ENCODE measurements at places on chromosomes 11 and 22.

- peak; percentile 81 for DNase-seq
Measured at GRCh38 chr11:57476757-57477506, 16.6 kb downstream of the RTN4RL2 start.

DNA sequence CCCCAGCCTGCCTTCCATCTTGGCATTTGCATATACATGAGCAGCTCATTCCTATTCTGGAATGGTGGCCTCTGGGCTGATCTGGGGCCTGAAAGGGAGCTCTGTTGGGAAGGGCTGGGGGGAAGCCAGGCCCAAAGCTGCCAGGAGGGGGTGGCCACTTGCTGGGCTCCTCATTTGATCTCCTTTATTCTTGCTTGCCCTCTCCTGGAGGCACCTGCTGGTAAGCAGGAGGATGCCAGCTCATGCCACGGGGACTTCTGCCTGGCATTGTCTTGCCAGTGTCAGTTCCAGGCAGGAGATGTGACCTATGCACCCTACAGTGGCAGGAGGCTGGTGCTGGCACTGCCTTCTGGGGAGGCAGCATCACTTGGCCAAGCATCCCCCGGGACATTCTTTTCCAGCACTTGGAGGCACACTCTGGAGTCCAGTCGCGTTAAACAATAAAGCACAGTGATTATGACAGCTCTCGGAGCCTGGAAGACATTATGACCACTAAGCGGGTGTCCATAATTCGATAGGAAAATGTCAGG lies 128.3 kb downstream of the NTM start:
- no peak for DNase-seq

DNA sequence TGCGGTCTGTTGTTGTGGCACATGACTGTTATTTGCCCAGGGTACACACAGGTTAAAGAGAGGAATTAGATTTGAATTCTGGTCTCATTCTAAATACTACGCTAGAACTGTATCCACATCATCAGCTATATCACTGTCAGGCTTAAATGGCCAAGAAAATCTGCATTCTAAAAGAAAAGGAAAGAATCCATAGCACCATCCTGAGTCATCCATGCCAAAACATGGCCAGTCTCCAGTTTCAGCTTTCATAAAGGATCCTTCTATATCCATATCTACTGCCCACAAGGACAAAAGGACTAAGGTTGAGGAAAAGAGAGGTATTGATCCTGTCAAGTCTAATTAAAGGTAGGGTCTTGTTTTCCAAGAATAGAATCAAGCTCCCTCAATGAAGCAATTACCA lies 73.6 kb upstream of the GDPD4 start:
- no peak for DNase-seq

DNA sequence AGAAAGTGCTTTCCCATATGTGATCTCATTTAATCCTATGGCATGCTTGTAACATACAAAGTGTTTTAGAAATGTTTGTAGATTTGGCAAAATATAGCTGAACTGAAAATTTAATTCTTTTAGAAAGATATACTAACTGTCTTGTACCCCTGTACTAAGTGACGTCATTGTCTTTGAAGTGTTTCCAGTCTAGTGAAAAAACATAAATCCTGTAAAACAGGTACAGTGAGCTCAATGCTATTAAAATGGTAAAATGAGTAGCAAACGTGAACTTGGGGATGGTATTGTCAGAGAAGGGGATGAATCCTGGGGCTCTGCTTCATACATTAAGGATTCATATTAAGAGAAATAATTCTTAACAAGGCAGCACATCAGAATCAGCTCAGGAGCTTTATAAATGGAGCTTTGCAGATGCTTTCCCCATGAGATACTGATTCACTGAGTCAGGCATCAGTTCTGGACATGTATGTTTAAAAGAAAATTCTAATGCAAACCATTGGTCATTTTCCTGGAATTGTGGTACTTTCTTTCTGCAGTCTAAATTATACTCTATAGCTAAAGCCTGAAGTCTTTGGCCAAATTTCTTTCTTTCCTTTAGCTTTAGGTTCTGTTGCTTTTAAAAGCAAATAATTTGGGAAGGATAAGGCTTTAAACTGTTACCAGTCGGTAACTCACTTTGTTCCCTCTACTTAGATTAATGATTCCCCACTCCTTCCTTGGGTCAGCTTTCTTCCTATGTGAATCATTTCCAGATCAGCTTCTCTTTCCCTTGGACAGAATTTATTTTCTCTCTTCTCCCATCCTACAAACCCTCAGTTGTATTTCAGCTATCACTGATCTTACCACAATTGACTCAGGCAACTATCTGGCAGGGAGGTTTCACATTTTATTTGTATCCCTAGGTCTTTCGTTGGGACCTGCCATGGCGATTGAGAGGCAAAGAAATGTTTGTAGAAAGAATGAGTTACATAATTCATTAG lies 57.5 kb upstream of the DDI1 start:
- DNase-seq: no peak

DNA sequence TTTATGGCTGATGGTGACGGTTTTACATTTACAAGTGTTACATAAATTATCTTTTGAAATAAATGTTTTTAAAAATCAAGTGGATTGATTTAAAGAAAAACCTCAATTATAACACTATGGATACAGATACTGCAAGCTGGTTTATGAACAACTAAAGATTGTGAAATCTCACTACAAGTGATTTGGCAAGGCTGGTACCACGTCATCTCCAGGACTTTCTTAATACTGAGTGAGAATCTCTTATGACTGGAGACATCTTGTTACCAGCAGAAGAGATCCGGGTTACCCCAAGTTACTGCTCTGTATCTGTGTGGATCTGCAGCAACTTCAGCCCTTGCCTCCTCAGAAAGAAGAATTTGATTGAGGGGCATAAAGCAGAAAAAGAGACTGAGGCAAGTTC lies 452.9 kb downstream of the MN1 start:
- no peak for DNase-seq

- DNase-seq: no peak
Measured at GRCh38 chr11:112856591-112856990, 104.6 kb upstream of the NCAM1 start.

- no peak for DNase-seq
Measured at GRCh38 chr11:94961255-94961654, 12.1 kb downstream of the CWC15 start.

DNA sequence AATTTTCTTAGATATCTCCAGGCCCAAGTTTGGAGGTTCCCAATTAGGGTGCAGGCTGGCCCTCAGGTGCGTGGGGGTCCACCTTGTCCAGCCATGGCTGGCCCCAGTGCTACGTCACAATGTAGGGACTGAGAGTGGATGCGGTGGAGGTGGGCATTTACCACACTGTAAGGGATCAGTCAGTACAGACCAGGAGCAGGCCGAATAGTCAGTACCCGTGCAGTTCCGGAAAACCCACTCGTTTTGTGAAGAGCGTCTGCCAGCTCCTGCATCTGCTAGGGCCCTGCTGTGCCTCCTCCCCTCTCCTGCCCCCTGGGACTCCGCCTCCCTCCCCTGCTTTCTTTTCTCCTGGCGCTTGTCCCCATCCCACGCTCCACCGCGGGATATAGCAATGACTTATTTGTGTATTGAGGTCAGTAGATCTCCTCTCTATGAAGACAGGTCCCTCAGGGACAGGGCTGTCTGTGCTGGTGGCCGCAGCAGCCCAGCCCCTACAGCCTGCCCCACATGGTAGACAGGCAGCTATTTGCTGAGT lies 50.4 kb upstream of the SEPTIN5 start:
- no peak for DNase-seq

DNA sequence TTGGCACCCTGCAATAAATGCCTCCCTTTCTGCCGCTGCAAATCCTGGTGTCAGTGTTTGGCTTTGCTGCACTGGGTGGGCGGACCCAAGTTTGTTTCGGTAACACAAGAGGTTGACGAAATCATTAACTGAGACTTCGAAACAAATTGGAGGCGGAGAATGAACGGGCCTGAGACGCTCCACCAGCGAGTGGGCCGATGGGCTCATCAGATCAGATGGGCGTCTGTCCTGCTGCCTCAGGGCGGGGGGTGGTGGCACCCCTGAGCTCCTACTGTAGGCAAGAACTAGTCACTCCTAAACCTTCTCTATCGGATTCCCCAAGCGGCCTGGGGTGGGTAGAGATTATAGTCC lies 918 bp upstream of the CAPN5 start:
- peak; percentile 89 for DNase-seq

DNA sequence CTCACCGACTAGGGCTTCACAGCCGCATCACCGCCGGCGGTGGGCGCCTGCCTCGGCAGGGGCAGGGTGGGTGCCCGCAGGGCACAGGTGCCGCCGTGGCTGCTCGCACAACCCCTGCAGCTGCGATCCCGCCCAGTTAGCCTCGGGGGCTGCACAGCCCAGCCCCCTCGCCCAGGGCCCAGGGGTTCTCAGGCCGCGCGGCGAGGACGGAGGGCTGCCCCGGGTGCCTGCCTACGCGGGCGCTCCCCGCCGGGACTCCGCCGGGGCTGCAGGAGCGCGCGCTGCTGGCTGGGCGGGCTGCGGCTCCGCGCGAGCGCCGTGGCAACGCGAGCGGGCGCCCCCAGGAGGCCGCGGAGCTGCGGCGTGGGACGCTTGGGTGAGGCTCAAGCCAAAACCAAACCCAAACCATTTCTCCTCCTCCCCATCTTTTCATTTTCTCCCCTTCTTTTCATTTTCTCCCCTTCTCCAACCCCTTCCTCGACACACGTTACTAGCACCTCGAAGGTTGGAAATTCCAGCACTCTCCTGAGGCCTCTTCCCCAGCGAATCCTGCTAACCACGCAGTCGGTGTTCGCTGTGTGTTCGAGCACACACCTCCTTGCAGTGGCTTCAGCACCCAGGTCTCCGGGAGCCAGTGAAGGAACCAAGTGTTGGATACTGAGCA lies at the start of gene MICAL3:
MICAL3 (minus strand) TSS at position 286 of the 664 bp plus-strand sequence. CDS start 117,749 bp downstream, outside the sequence.
- DNase-seq: peak; percentile 75

DNA sequence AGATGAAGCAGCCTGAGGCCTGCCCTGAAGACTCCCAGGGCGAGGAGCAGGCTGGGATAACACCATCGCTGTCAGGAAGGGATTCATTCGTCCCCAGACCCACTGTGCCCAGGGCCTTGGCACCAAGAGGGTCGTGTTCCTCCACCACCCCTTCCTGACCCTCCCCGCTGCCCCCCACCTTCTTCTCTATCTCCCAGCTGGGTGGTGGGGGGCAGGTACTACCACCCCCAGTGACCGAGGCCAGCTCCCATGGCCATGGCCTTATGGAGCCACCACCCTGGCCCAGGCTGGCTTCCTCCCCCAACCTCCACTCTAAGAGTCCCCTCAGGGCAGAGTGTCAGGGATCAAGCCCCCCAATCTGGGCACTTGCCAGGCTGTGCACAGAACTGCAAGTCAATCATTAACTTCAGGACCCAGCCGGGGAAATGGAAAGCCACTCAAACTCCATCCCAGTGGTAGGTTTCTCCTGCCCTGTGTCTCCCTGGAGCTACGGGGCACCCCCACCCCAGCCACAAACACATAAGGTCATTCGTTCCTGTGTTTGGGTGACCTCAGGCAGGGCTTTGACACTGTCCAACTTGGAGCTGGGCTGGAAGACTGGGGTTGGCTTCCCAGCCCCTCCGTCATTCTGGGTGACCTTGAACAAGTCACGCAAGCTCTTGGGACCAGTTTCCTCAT lies 33.3 kb upstream of the WNT11 start:
- DNase-seq: no peak

DNA sequence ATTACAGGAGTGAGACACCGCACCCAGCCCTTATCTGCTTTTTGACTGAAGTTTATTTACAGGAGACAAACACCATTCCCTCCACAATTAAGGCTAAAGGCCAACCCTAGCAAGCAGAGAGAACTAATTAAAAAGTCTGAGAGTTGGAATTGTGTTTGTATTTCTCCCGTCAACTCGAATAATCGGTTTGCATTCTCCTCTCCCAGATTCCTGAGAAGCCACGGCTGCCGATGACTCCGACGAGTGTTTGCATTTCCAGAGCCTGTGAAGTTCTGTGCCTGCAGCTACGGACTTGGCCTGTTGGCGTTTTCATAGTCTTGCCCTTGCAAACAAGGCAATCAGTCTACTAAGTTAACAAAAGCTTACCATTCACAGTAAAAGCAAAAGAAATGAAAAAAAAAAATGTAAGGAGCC lies 73.2 kb upstream of the NUP50 start:
- no peak for DNase-seq

GRCh38 chr11:72574548-72575460 lies 99.4 kb downstream of the PDE2A start:
- peak; percentile 24 for DNase-seq

- DNase-seq: peak; percentile 29
Measured at GRCh38 chr22:50219800-50220602, 19.2 kb downstream of the SELENOO start.

DNA sequence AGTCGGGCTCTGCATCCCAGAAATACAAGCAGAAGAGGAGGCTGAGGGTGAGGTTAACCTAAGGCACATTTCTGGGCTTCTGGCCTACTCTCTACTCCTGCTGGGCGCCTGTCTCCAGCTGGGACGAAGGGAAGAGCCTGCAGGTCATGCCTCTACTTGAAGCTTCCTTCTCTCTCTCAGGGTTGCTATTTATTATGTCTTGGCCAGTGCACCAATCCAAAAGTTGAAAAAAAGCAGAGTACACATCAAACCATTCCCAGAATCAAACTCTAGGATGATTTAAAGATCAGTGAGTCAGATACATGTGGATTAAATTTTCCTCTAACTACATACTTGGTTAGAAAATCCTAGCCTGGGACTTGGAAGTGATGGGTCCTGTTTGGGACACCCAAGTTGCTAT lies 60.2 kb upstream of the CDON start:
- DNase-seq: no peak

GRCh38 chr11:1734641-1735081 lies 15.7 kb downstream of the IFITM10 start:
- DNase-seq: no peak

DNA sequence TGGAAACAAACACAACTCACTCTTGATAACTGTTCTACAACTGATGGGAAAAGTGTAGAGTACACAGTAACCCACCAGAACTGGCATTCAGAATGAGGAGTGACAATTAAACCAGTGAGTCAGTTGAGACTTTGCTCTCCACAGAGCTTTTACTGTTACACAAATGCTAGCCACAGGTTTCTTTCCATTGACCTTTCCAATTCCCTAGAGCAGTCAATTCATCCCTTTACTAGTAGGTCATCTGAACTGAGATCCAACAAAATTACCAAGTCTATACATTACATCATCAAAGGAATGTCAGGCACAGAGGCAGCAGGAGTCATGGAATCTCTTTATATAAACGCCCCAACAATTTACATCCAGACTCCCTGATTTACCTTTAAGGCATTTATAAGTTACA lies 65.9 kb downstream of the PHF21A start:
- no peak for DNase-seq

- DNase-seq: no peak
Measured at GRCh38 chr11:9228091-9228490, 37.1 kb downstream of the DENND5A start.

DNA sequence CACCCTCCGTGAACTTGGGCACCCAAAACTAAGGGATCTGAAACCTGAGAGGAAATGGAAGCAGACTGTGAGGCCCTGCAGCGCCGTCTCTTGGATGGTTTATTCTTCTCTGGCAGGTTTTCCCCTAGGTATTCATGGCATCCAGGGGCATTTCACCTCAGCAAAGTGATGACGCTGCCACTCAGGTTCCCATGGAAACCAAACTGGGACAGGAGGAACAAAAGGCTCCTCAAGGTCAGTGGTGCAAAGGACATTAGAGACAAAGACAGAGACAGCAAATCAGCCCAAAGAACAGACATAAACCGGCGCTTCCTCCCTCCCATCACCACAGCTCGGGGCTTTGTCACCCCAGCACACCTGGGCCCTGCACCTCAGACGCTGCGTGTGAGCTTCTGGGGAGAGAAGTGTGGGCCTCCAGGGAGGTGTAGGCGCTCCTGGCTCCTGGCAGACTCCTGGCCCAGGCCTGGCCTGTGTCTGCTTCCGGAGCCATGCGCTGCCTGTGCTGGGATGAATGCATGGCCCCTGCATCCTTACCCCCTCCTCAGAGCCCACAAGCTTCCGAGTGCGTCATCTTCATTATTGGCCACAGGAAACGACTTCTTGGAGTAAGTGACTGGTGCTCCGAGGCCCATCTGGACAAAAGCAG lies 5.9 kb downstream of the TP53AIP1 start:
- no peak for DNase-seq

- no peak for DNase-seq
Measured at GRCh38 chr11:119673759-119674336, 55.2 kb downstream of the NECTIN1 start.
